Occipital lobe (tissue), 3 donors: ENCODE measurements at places on chromosomes 5 and 9.

GRCh38 chr5:107368615-107369014 lies 302.1 kb downstream of the EFNA5 start:
- DNase-seq: no peak

DNA sequence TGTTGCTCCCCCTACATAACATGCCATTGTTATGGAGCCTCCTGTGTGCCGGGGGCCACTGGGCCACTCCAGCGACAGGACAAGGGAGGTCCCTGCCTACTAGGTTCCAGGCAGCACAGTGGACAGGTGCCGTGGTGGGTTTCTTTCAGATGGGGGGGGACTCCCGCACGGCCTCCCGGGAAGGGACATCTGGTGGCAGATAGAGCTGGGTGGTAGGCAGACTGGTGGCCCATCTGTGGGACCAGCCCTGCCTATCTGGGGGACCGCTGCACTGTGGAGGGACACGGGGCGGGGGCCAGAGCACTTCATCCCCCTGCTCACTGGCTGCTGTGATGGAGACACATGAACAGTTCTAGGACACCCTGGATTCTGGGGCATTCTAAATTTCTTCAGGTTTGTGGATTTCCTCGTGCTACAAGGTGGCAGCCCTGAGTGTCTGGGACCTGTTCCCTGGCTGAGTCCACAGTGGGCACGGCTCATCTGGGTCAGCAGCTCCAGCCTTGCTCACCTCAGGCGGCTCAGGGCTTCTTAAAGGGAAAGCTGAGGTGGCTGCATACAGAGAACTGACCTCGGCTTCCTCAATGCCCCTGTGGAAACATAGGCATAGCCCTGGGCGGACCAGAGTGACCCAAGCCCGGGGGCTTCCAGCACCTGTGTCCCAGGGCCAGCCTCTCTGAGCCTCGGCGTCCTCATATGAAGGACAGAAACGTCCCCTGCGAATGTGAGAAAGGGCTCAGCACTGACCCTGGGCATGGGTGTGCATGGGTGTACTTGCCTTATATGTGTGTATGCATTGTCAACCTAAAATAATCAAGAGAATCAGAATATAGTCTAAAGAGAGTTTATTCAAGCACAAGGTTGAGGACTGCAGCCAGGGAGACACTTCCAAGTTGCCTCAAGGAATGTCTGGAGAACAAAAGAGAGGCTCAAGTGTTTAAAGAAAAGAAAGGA lies 22.5 kb downstream of the FGD3 start:
- DNase-seq: no peak

- no peak for DNase-seq
Measured at GRCh38 chr9:33106372-33106771, 29.9 kb upstream of the SMU1 start.

DNA sequence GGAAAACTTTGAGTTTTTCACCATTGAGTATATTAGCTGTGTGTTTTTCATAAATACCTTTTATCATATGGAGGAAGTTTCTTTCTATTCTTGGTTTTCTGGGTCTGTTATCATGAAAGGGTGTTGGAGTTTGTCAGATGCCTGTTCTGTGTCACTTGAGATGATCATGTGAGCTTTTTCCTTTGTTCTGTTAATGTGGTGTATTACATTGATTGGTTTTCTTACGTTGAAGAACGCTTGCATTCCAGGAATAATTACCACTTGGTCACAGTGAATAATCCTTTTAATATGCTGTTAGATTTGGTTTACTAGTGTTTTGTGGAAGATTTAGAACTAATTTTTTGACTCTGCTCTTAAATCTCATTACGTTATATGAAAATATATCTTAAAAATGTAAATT lies 7.8 kb downstream of the PLEKHG4B start:
- DNase-seq: no peak

GRCh38 chr5:169670769-169671525 lies 33.9 kb downstream of the DOCK2 start:
- DNase-seq: no peak

DNA sequence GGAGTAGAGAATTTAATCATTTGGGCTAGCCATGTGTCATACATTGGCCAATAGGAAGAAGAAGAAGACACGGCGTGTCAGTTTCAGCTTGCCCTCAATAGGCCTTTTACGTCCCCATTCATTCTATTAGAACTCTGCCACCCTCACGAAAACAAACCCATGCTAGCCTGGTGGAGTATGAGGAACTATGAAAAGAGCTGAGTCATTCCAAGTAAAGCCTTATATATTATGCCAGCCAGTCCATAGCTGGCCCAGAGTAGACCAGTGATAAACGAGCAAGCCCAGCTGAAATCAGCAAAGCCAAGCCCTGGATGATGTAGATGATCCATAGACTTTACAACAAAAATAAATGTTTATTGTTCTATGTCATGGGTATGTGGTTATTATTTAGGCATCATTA lies 895.1 kb downstream of the TLE1 start:
- no peak for DNase-seq
